ENCODE measurements at places on chromosomes 12 and 14.

DNA sequence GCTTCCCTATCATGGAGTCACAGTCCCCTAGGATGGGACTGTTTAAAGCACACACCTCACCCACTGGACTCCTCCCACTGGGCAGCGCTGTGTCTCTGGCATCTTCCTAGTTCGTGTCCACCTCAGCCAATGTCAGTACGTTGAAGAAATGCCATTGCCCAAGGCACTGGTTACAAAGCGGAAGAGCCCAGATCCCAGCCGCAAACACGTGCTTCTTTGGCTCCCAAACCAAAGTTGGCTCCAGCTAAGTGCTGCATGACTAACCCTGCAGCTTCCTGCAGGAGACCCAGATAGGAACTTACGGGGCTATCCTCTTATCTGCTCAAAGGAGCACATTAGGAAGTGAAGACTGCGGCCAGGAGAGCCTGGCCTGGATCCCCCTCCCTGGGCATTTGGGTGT is 9.3 kb downstream of the SYNE3 start:
- DNase-seq: no peak

DNA sequence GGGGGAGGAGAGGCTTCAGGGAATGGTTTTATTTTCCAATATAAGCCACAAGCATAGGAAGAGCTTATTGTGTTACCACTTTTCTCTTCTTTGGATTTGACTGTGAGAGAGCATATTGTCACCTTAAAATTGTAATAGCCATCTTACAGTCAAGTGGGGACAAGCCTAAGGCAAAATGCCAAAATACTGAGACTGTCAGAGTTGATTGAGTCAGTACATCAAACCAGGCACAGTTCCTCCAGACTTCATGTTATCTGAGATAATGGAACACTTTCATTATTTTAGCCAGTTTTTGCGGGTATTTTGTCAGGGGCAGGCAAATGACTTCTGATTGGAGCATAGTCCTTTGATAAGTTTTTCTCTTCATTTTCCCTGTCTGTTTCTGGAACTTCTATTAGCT is 19.5 kb upstream of the NUBPL start:
- DNase-seq: no peak

DNA sequence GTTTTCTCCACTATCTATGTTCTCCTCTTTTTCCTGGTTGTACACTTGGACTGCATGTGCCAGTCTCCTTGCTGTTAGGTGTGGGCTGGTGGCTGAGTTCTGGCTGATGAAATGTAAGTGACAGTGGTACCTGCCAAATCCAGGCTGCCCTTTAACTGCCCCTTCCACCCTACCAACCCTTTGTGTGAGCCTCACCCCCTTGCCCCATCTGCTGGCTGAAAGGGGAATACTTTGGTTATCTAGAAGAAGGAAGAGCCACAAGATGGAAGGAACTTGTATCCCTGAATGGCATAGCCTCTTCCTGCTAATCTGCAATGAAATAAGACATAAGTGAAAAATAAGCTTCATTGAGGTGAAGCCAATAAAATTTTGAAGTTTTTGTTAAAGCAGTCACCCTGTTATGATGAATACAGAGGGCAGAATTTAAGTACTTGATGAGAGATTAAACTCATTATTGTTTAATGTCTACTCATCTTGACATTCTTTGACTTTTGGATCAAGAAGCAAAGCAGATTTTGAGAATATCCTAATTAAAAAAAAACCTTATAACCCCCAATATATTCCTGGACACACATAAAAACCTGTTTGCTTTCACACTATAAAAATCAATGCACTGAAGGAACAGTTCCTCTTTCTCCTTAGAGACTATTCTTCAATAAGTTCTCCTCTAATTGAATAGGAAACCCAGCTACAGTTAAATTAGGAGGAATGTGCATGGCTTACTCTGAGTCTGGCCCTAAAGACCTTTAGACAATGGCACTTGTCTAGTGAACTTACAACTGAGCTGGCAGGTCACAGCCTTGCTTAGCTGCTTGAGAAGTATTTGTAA is 262.6 kb upstream of the BTG1 start:
- DNase-seq: peak; percentile 67

DNA sequence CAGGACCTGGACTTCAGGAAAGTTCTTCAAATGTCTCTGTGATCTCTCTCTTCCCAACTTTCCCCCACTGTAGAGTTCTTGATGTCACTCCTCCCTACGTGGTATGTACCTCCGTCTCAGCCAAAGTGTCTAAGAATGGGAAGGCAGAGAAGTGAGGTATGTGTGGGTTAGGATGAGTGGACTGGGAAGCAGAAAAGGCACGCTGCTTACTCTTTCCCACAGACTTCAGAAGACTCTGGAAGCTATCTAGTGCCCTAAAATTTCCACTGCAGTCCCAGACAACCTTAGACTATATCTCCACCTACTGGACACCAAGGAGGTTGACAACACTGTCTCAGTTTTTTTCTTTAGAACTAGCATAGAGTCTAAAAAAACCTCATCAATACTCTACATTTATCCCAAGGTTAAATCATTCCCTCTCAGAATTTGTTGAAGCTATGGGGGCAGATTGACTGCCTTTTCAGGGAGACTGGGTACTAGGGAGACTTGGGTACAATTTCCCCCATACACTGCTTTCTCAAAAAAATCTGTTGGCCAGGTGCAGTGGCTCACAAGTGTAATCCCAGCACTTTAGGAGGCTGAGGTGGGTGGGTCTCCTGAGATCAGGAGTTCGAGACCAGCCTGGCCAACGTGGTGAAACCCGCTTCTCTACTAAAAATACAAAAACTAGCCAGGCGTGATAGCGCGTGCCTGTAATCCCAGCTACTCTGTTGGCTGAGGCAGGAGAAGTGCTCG is 20.6 kb upstream of the ITGA5 start:
- no peak for DNase-seq

GRCh38 chr12:12240662-12241340 is 26.0 kb downstream of the LRP6 start:
- no peak for DNase-seq

DNA sequence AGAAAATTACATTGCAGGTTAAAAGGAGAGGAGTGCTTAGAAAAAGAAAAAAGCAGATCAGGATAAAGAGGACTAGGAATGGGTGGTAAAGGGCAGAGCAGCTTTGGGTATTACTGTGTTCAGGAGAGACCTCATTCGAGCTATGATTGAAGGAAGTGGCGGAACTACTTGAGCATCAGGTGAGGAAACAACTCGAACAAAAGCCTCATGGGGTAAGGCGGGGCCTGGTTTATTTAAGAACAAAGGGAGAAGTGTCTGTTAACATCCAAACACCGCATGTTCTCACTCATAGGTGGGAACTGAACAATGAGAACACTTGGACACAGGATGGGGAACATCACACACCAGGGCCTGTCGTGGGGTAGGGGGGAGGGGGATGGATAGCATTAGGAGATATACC is 444.6 kb upstream of the CCDC196 start:
- DNase-seq: no peak

- no peak for DNase-seq
Measured at GRCh38 chr12:84056-84455, 17.5 kb downstream of the IQSEC3 start.

DNA sequence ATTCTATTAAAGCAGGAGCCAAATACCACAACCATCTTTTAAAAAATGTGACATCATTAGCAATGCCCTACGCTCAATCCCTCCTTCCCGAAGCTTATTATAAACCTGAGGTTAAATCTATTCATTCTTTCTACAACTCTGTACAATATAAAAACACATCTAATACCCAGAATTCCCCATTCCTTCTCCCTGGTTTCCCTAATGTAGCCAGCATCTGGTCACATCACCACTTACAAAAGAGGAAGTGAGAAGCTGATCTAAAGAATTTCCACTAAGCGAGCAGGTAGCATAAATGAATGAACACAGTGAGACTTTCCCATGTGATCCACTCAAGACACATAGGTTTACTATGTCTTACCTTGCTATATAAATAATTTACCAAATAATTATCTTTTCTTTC is 90.4 kb downstream of the LRP6 start:
- DNase-seq: no peak

- DNase-seq: no peak
Measured at GRCh38 chr14:77485901-77486678, 12.5 kb downstream of the ISM2 start.

DNA sequence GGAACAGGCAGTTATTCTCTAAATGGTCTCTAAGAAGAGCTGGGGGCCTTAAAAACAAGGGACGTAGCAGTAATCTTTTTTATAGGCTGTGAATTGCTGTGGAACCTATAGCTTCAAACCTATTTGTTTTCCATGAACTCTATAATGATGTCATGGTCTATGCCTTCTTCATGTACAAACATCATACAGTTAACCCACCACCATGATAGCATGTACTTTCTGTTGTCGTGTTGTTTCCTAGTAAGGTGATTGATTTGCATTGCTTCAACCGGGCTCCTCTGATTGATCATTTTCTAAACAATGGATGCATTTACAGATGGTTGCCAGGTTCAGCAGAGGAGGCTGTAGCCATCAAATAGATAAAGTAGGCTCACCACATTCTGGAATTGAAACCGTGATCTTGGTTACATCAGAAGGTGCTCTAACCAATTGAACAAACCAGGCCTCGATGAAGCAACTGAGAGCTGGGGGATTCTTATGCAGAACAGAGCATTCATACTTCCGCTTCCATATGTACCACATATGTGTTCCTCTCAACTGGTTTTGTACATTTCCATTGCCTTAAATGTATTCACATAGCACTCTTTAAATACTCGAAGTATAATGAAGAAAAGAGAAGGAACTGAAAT is 25.6 kb upstream of the PCNX1 start:
- no peak for DNase-seq

Data from stimulated activated naive CD8-positive, alpha-beta T cell treated with anti-CD3 and anti-CD28 coated beads, Interleukin-15, Interleukin-2, amounts not matched to agents 100 U/mL and 50 U/mL, for 24 hours (primary cell).